ENCODE measurements at places on chromosomes 5 and 9.

- DNase-seq = no peak
These were observed 8.1 kb downstream of the PRDM12 start for GRCh38 chr9:130672466-130672865.

GRCh38 chr9:99860266-99860665 lies 38.6 kb downstream of the NR4A3 start:
- DNase-seq = no peak

- no peak for DNase-seq
These were observed 59.4 kb upstream of the PTPN3 start for GRCh38 chr9:109557481-109557880.

DNA sequence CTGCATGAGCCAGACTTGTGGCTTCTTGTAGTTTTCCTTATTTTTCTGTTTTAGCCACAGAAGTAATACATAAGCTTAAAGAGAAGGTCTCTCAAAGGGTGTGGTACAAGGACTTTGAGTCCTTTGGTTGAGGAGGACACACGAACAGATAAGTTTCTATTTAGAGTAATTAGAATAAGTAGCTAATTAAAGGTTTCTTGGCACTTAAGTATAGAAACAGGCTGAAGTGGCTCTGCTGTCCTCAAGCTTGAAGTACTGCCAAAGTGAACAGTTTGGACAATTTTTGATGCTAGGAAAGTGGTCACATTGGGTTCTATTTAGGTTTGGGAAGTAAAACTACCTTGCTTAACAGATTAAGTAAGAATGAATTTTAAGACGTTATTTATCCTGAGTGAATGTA lies 278.3 kb upstream of the MPDZ start:
- no peak for DNase-seq

- DNase-seq = no peak
These were observed 139.4 kb downstream of the GAPVD1 start for GRCh38 chr9:125400725-125401716.

GRCh38 chr5:171481571-171482433 lies 62.4 kb downstream of the FGF18 start:
- no peak for DNase-seq

DNA sequence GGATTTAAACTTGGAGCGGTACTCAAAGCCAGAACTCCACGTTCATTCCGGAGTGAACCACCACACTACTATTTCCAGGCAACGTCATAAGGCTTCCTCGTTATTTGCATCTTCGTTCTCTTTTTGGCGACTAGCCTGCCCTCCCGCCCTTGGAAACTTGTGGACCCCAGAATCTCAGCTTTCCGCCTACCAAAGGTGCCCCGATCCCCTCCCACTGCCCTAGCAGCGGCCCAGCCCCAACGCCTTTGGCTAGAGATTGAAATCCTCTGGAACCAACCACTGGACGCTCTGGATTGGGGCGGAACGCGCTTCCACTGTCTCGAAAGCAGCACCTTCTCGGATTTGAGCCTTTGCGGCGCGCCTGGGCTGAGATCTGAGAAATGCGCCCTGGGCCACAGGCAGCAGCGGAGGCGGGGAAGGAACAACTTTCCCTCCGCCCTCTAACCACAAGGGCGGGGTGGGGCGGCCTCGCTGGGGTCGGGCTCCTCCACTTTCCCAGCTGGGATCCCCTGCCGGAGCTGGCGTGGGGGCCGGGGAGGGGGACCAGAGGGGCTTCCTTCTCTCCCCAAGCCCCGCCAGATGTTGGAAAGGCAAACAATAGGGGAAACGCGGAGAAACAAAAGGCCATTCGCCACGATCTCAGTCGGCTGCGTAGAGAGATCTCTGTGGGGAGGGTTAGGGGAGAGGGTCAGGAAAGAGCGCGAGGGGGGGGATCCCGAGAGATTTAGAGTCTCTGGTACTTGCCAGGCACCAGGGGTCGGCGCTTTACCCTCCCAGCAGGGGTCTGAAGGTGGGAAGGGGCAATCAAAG lies 1.3 kb downstream of the MOB3B start:
- peak; percentile 5 for DNase-seq

- DNase-seq = no peak
These were observed 663.6 kb upstream of the ZNF608 start for GRCh38 chr5:125409861-125410536.

- DNase-seq = no peak
These were observed 56.6 kb upstream of the MOCS2 start for GRCh38 chr5:53166183-53166495.

DNA sequence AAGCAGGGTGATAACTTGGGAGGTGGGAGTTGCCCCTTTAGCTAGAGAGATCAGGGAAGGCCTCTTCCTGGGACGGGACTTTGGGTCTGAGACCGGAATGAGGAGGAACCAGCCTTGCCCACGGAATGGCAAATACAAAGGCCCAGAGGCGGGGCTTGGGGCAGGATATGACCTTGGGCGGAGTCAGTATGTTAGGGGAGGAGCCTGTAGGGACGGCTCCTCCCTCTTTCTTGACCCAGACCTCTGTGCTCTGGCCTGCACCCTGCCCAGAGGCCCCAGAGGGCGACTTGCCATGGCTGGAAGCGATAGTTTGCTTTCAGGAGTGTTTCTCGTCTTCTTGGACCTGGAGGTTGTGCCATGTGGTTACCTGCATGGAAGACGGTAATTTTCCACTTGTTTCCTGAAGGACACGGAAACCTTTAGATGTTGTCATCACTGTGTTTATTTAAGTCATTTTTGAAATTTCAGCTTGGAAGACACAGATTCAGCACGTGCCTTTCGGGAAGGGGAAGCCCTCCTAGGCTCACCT lies 85.6 kb downstream of the DAB2IP start:
- DNase-seq = no peak

DNA sequence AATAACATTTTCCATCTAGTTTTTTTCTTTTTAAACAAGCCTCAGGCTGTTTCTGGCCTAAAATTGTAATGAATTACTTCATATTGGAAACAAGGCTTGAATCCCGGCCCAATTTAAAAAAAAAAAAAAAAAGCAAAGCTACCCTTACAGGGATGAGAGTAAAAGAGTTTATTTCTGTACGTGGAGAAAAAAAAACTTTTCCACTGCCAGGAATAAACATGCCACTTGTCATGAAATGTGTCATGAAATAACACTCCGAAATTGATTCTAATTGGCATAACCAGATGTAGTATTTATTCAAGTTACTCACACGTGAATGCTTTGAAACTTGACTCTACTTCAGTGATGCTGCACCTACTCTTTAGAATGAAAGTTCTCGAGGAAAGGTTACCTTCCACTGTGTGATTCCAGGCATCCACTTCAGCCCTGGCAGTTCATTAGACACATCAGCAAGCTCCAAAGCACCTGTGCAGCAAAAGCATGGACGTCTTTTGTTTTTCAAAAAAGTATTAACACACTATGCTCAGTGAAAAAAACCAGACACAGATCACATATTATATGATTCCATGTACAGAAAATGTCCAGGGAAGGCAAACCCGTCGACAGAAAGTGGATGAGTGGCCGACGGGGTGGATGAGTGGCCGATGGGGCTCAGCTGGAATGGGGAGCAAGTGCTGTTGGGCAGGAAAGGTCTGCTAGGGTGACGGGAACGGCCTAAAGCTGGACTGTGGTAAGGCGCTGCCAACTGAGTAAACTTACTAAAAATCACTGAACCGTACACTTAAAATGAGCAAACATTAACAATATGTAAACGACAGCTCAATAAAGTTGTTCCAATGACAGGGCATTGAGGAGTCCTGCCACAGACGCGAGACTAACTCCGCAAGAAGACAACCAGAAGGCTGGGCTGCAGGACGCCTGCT lies 21.2 kb downstream of the NSUN2 start:
- no peak for DNase-seq

- no peak for DNase-seq
These were observed 20.2 kb downstream of the RGS3 start for GRCh38 chr9:113483676-113484257.

GRCh38 chr9:82223442-82223841 lies 234.9 kb downstream of the SPATA31D1 start:
- no peak for DNase-seq

GRCh38 chr5:150141544-150142184 lies 14.0 kb downstream of the PDGFRB start:
- no peak for DNase-seq
